ENCODE measurements at places on chromosomes 4 and X. TPM values are rescaled to one million over a fixed set of nuclear protein-coding genes. Genes with fewer than 3 reads are reported as not detected.

SHROOM2 gene
- total RNA-seq = 4.2 TPM

KLKB1 gene
- total RNA-seq = 0.58 TPM

UNC5C gene
- total RNA-seq = 14.3 TPM

PPP2R2C gene
- not detected for total RNA-seq

PDLIM3 gene
- total RNA-seq = 755 TPM

ZGRF1 gene
- total RNA-seq = 2.0 TPM

UGT2B17 gene
- not detected for total RNA-seq

PDCL2 gene
- total RNA-seq = not detected

TEC gene
- 4.2 TPM for total RNA-seq

TLR3 gene
- 1.8 TPM for total RNA-seq

F8A2 gene
- total RNA-seq = 28.6 TPM

ESX1 gene
- total RNA-seq = not detected

ARR3 gene
- total RNA-seq = not detected

IBSP gene
- not detected for total RNA-seq

CXorf49 gene
- not detected for total RNA-seq

PLP1 gene
- total RNA-seq = 19.4 TPM

CHRDL1 gene
- 18.7 TPM for total RNA-seq

SLC25A31 gene
- not detected for total RNA-seq

ARHGAP4 gene
- 45.2 TPM for total RNA-seq

COL25A1 gene
- total RNA-seq = 1.5 TPM

FAM47B gene
- total RNA-seq = not detected

UTP3 gene
- 11.3 TPM for total RNA-seq

VCX2 gene
- total RNA-seq = not detected

ANKRD50 gene
- 9.9 TPM for total RNA-seq

CNGA2 gene
- total RNA-seq = not detected

YIPF7 gene
- total RNA-seq = not detected

PSAPL1 gene
- 14.8 TPM for total RNA-seq

EGF gene
- not detected for total RNA-seq

MAGEA2B gene
- not detected for total RNA-seq

IL2RG gene
- total RNA-seq = 2.6 TPM

SLC38A5 gene
- 4.1 TPM for total RNA-seq

BBS7 gene
- 15.1 TPM for total RNA-seq

SATL1 gene
- total RNA-seq = not detected

CYLC1 gene
- total RNA-seq = not detected

MRPL1 gene
- total RNA-seq = 133 TPM

LEF1 gene
- total RNA-seq = not detected

FRMPD3 gene
- total RNA-seq = 0.73 TPM

TMEM192 gene
- total RNA-seq = 19.8 TPM

Data from stomach (tissue), 19 donors.